A549 treated with GW870086 at 1 μM for 4 hours (cell line): ENCODE measurements at places on chromosomes 3 and 15. TPM values are rescaled to one million over a fixed set of nuclear protein-coding genes. Genes with fewer than 3 reads are reported as not detected.

Gene ZNF80
- not detected in 5 replicates for total RNA-seq

Gene FAM107A
- 0.08 to 0.21 TPM (median 0.13 TPM) in 5 replicates for total RNA-seq

Gene HRH1
- 7.8 to 9.8 TPM (median 8.3 TPM) in 5 replicates for total RNA-seq

Gene THSD4
- total RNA-seq, result 19.4 to 29.2 TPM (median 26.4 TPM) in 5 replicates

Gene ABI3BP
- total RNA-seq, result 0.91 to 2.3 TPM (median 1.6 TPM) in 5 replicates

Gene PLD1
- total RNA-seq, result 6.6 to 12.1 TPM (median 10.2 TPM) in 5 replicates

Gene FOXB1
- total RNA-seq, result not detected in 5 replicates

Gene DOCK3
- 0.27 to 0.39 TPM (median 0.35 TPM) in 5 replicates for total RNA-seq

Gene ALPK3
- total RNA-seq, result 0.03 to 0.48 TPM (median 0.32 TPM) in 5 replicates

Gene SHC4
- total RNA-seq, result 0.61 to 1.2 TPM (median 0.80 TPM) in 5 replicates

Gene CPEB1
- total RNA-seq, result 2.3 to 3.5 TPM (median 2.9 TPM) in 5 replicates

Gene CRABP1
- total RNA-seq, result 1.2 to 2.2 TPM (median 1.5 TPM) in 5 replicates

Gene CCR8
- total RNA-seq, result not detected in 5 replicates

Gene UBE2E2
- total RNA-seq, result 40.0 to 49.9 TPM (median 45.4 TPM) in 5 replicates

Gene GJD2
- total RNA-seq, result not detected in 5 replicates

Gene SGO1
- 13.6 to 18.3 TPM (median 15.5 TPM) in 5 replicates for total RNA-seq

Gene WDR93
- total RNA-seq, result 0.10 to 0.19 TPM (median 0.18 TPM) in 5 replicates

Gene DPH6
- total RNA-seq, result 12.4 to 15.2 TPM (median 13.4 TPM) in 5 replicates

Gene GP5
- 0.03 TPM in 1 of 5 replicates, not detected in the others for total RNA-seq

Gene IGDCC3
- 0.09 to 0.23 TPM (median 0.16 TPM) in 5 replicates for total RNA-seq

Gene HRG
- not detected in 5 replicates for total RNA-seq

Gene B3GNT5
- 12.7 to 17.8 TPM (median 16.2 TPM) in 5 replicates for total RNA-seq

Gene TMIE
- total RNA-seq, result 0.13 to 0.28 TPM (median 0.22 TPM) in 5 replicates

Gene KBTBD13
- not detected in 5 replicates for total RNA-seq

Gene DNAJB11
- total RNA-seq, result 50.7 to 55.4 TPM (median 53.5 TPM) in 5 replicates

Gene GREM1
- 4.7 to 8.9 TPM (median 6.2 TPM) in 5 replicates for total RNA-seq

Gene C15orf61
- total RNA-seq, result 3.4 to 4.4 TPM (median 4.1 TPM) in 5 replicates

Gene POTEB3
- total RNA-seq, result not detected in 5 replicates

Gene GHSR
- not detected in 5 replicates for total RNA-seq

Gene CCDC33
- total RNA-seq, result 8.0 to 9.7 TPM (median 8.7 TPM) in 5 replicates

Gene ACAN
- total RNA-seq, result 0.41 to 1.1 TPM (median 0.86 TPM) in 5 replicates

Gene LHFPL4
- total RNA-seq, result 0.06 to 0.30 TPM (median 0.08 TPM) in 5 replicates

Gene NR2E3
- total RNA-seq, result 0.12 to 0.59 TPM (median 0.22 TPM) in 4 of 5 replicates, not detected in the other

Gene CD200
- not detected in 5 replicates for total RNA-seq

Gene SCAANT1
- not detected in 5 replicates for total RNA-seq

Gene PIERCE2
- total RNA-seq, result 2.5 to 4.0 TPM (median 3.6 TPM) in 5 replicates

Gene ECE2
- total RNA-seq, result not detected in 5 replicates

Gene MYO5C
- 5.9 to 7.8 TPM (median 7.4 TPM) in 5 replicates for total RNA-seq

Gene ATP10A
- total RNA-seq, result 7.9 to 10.6 TPM (median 9.3 TPM) in 5 replicates

Gene CMTM8
- 8.5 to 14.8 TPM (median 13.0 TPM) in 5 replicates for total RNA-seq
